Muscle of leg (tissue), 16 donors: ENCODE measurements at places on chromosomes 7 and 10. TPM values are rescaled to one million over a fixed set of nuclear protein-coding genes. Genes with fewer than 3 reads are reported as not detected.

Gene CNPY1
- total RNA-seq, result 0.18 TPM

Gene CACNA2D1
- 73.7 TPM for total RNA-seq

Gene MACC1
- total RNA-seq, result 0.09 TPM

Gene FKBP6
- not detected for total RNA-seq

Gene MOGAT3
- total RNA-seq, result not detected

Gene RNF32
- total RNA-seq, result 0.75 TPM

Gene OPN4
- 0.04 TPM for total RNA-seq

DNA sequence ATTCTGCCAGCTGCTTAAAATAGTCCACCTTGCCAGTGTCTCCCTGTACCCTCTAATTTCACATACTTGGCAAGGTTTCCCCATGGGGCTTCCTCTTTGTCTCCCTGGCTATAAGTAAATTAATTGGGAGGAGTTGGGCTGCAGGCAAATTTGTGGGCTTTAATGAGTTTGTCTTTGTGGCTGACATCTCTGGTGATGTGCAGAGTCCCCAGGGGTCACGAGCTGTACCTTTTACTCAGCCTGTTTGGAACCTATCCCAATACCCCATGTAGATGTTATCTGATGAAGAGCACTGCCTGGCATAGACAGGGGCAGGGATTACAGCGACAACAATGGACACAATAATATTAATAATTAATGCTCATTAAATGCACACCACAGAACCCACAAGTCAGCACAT is 132.5 kb downstream of the SLIT1 start:
- H3K36me3 ChIP-seq, result no peaks in the 10 kb centered on the region
- H3K4me1 ChIP-seq, result no peaks in the 10 kb centered on the region
- H3K4me3 ChIP-seq, result no peak overlapping the region
- H3K27me3 ChIP-seq, result no peaks in the 10 kb centered on the region

DNA sequence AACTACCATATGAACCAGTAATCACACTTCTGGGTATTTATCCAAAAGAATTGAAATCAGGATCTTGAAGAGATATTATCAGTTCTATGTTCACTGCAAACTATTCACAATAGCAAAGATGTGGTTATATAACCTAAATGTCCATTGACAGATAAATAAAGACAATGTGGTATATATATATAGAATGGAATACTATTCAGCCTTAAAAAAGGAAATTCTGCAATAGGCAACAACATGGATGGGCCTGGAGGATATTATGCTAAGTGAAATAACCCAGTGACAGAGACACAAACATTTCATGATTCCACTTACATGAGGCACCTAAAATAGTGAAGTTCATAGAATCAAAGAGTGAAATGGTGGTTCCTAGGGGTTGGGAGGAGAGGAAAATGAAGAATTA is 90.6 kb upstream of the CDK1 start:
- H3K27me3 ChIP-seq, result no peaks in the 10 kb centered on the region
- H3K27ac ChIP-seq, result no peak overlapping the region
- no peaks in the 10 kb centered on the region for H3K4me1 ChIP-seq
- no peak for DNase-seq

DNA sequence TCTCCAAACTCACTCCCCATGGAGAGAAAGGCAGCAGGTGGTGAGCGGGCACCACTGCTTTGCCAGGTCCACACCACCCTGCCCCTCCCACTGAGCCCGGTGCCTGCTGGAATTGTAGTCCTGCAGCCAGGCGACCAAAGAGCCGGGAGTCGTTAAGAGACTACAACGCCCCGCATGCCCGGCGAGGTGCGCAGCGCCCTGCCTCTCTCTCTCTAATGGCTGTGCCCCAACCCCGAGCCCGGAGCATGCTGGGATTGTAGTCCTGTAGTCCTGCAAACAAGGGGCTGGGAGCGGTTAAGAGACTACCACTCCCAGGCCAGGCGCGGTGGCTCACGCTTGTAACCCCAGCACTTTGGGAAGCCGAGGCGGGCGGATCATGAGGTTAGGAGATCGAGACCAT is 8.1 kb upstream of the ZNF727 start:
- no peak overlapping the region for H3K4me3 ChIP-seq

DNA sequence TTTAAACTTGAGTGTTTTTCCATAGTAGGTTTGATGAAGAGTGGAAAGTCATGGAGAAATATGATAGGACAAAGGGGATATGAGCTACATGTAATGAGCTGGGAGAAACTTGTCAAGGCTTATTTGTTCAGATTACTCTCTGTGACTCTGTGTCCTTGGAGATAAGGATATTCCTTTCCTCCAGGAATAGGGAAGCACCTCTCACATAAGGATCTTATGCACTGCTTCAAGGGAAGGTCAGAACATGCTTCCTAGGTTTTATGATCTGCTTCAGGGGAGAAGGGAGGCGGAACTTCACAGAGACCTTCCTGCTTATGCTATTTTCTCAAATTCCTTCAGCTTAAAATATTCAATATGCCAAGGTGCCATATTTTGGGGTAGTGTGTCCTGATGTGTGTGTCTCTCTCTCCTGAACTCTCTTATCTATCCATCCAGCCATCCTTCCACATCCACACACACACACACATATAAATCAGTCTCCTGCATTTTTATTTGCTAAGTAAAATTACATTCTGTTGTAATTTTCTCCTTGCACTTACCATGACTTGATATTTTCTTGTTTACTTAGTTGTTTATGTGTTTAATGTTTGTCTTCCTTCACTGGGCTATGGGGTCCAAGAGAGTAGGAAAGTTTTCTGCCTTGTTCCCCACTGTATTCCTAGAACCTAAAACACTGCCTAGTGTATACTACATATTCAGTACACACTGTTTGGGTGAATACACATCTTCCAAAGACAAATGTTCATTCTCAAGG is 26.4 kb downstream of the ARL4A start:
- DNase-seq, result no peak
- no peaks in the 10 kb centered on the region for H3K27me3 ChIP-seq
- no peak overlapping the region for H3K4me3 ChIP-seq
- H3K27ac ChIP-seq, result no peak overlapping the region
- peaks cover 16% of the 10 kb centered on the region for H3K4me1 ChIP-seq

DNA sequence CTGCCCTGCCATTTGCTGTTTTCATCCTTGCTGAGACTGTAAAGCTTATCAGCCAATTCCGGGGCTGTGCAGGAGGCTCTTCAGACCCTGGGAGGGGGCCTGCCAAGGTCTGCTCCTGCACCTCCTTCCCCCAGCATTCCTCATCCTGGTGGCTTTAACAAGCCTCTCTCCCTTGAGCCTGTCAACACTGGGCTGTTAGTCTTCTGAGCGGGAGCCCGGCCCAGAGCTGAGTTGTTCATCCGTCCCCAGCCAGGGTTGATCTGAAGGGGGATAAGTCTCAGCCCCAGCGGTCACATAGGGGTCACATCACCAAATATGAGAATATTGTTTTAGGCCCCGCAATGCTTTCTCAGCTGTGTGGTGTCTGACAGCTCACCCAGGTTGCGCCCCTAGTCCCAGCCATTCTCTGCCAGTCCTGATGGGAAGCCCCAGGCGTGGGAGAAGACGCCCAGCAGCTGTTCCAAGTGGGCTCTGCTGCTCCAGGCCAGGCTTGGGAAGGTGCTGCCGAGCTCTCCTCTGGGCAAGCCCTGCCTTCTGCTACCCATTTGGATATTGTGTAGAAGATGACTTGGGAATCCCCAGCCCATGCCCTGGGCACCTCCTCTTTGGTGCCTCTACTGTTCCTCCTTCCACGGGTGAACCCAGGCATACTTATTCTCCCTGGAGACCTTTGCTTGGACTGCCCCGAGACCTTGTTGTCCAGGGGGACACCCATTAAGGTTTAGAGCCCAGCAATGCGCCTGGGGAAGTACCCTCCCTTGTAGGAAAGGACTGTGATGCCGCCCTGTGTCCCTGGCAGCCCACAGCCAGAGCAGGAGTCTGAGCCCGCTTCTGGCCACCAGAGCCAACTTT is 23.5 kb upstream of the TRIM8 start:
- peaks cover 71% of the 10 kb centered on the region for H3K4me1 ChIP-seq
- peaks cover 39% of the 10 kb centered on the region for H3K36me3 ChIP-seq
- DNase-seq, result peak; percentile 55
- H3K4me3 ChIP-seq, result no peak overlapping the region
- H3K27ac ChIP-seq, result peak overlapping the region; percentile 72

DNA sequence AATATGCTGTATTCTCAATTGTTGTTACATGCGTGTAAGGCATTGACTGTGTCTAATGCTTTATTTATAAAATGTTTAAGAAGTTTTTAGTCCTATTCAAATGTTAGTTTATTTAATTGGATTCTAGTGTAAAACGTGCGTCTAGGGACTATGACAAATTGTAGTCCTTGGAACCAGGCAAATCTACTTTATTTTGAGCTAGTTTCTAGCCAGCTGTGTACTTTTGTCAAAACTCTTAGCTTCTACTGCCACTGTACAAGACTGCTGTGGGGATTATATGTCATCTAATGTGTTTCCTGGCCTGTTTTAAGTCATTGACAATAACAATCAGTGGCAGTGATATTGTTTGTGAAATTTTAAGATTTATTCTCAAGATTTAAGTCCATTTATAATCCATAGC is 220.5 kb upstream of the SEMA3D start:
- no peaks in the 10 kb centered on the region for H3K27me3 ChIP-seq
- no peaks in the 10 kb centered on the region for H3K36me3 ChIP-seq
- H3K4me3 ChIP-seq, result no peak overlapping the region
- no peaks in the 10 kb centered on the region for H3K4me1 ChIP-seq
- DNase-seq, result peak; percentile 28
- H3K27ac ChIP-seq, result no peak overlapping the region

DNA sequence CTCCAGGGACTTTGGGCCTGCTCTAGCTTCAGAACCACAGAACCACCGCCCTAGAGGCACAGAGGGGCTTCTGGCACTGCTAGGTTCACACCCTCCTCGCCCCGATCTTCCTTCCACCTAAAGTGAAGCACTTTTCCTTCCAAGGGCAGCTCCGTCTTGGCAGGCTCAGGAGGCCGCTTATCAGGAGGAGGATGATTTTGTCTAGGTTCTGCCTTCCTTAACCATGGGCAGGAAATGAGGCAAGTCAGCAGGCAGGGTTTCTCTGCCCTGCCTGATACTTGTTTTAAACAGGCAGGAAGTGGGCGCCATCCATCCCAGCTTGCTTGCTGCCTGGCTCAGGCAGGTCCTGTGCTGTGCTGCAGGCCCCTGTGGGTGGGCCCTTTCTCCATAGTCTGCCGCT is 8.3 kb upstream of the ATP6V0E2 start:
- H3K4me3 ChIP-seq, result no peak overlapping the region
- H3K4me1 ChIP-seq, result peaks cover 3% of the 10 kb centered on the region
- no peak overlapping the region for H3K27ac ChIP-seq
- H3K36me3 ChIP-seq, result peaks cover 73% of the 10 kb centered on the region

DNA sequence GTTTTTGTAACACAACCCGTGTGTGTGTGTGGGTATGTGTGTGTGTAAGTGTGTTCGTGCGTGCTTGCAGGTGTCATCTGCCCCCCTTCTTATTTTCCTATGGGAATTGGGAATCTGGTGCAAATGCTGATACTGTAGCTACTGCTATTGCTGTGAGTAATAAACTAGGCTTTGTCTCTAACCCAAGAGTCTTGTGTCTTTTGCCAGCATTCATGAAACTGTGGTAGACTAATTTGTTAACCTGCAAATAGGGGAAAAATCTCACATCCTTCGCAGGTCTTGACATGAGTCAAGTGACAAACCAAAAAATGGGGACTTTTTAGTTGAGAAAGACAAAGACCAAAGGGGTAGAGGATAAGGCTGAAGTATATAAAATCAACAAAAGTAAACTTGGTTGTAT is 57.9 kb upstream of the FAM133B start:
- H3K27ac ChIP-seq, result no peak overlapping the region
- peaks cover 2% of the 10 kb centered on the region for H3K36me3 ChIP-seq
- H3K4me1 ChIP-seq, result peaks cover 25% of the 10 kb centered on the region
- no peak for DNase-seq
- no peak overlapping the region for H3K4me3 ChIP-seq

GRCh38 chr10:1173091-1173490 is 116.9 kb downstream of the WDR37 start:
- no peaks in the 10 kb centered on the region for H3K4me1 ChIP-seq
- H3K27ac ChIP-seq, result no peak overlapping the region
- DNase-seq, result no peak
- H3K4me3 ChIP-seq, result no peak overlapping the region
- no peaks in the 10 kb centered on the region for H3K36me3 ChIP-seq
- no peaks in the 10 kb centered on the region for H3K27me3 ChIP-seq

GRCh38 chr10:43863859-43864591 is 215.3 kb upstream of the ZNF32 start:
- DNase-seq, result peak; percentile 48
- no peaks in the 10 kb centered on the region for H3K27me3 ChIP-seq
- H3K4me3 ChIP-seq, result no peak overlapping the region
- H3K27ac ChIP-seq, result peak overlapping the region; percentile 8

- H3K4me3 ChIP-seq, result no peak overlapping the region
- DNase-seq, result no peak
- H3K27ac ChIP-seq, result no peak overlapping the region
- no peaks in the 10 kb centered on the region for H3K27me3 ChIP-seq
- peaks cover 9% of the 10 kb centered on the region for H3K4me1 ChIP-seq
Measured at GRCh38 chr10:104893701-104894100, 252.6 kb downstream of the SORCS3 start.

DNA sequence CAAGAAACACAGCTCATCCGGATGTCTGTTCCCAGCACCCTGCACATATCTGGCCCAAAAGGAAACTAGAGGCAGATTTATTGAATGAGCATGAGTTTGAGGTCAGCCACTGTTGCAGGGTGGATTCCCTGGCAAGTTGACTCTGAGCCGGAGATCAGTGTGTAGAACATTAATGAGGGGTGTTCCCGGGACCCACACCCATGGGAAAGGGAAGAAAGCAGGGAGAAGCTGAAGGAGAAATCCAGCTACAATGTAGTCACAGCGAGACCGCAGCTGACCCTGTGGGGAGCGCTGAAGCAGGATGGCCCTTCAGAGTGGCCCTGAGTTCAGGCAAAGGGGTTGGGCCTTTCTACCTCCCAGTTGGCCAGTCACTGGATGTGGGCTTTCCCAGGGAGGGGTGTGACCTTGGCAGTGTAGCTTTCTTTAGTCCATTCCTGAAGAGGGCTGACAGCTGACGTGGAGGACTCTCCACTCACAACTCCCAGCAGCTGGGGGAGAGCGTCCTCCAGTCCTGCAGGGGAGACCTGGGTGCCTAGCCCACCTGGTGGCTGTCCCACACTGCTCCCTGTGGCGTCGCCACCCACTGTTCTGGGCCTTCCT is 324.2 kb upstream of the ZMIZ1 start:
- H3K27ac ChIP-seq, result peak overlapping the region; percentile 26
- no peaks in the 10 kb centered on the region for H3K36me3 ChIP-seq
- peak; percentile 74 for DNase-seq
